A549 treated with dexamethasone at 1 μM for 4 hours (cell line): ENCODE measurements at places on chromosomes 6 and 20. TPM values are rescaled to one million over a fixed set of nuclear protein-coding genes. Genes with fewer than 3 reads are reported as not detected.

The BPIFB1 gene
- 0.06 to 0.16 TPM (median 0.15 TPM) in 3 of 5 replicates, not detected in the others for total RNA-seq

The SCRT2 gene
- 0.04 TPM in 1 of 5 replicates, not detected in the others for total RNA-seq

The CD93 gene
- 0.02 TPM in 1 of 5 replicates, not detected in the others for total RNA-seq

The PCMT1 gene
- total RNA-seq: 87.2 to 97.0 TPM (median 88.6 TPM) in 5 replicates

The GPR6 gene
- total RNA-seq: not detected in 5 replicates

The SNX5 gene
- total RNA-seq: 233 to 245 TPM (median 238 TPM) in 5 replicates

The MEP1A gene
- not detected in 5 replicates for total RNA-seq

The KCNK15 gene
- total RNA-seq: 0.41 to 0.73 TPM (median 0.66 TPM) in 5 replicates

The CFAP61 gene
- 0.21 to 0.48 TPM (median 0.40 TPM) in 5 replicates for total RNA-seq

The EDN3 gene
- 2.7 to 3.5 TPM (median 3.3 TPM) in 5 replicates for total RNA-seq

The UNC5CL gene
- 0.29 to 0.60 TPM (median 0.47 TPM) in 5 replicates for total RNA-seq

The REM1 gene
- total RNA-seq: 0.47 to 1.1 TPM (median 0.99 TPM) in 5 replicates

The ARMC12 gene
- total RNA-seq: 0.23 to 1.1 TPM (median 0.74 TPM) in 5 replicates

The OR2B6 gene
- 0.14 TPM in 1 of 5 replicates, not detected in the others for total RNA-seq

The KCNG1 gene
- 28.9 to 52.5 TPM (median 34.4 TPM) in 5 replicates for total RNA-seq

The CYP21A2 gene
- total RNA-seq: 0.09 TPM in 1 of 5 replicates, not detected in the others

The ADGRF5 gene
- 0.01 TPM in 1 of 5 replicates, not detected in the others for total RNA-seq

The PSORS1C1 gene
- total RNA-seq: 4.4 to 6.7 TPM (median 6.1 TPM) in 5 replicates

The LY86 gene
- not detected in 5 replicates for total RNA-seq

The OR2H1 gene
- not detected in 5 replicates for total RNA-seq

The RING1 gene
- total RNA-seq: 21.2 to 24.5 TPM (median 23.0 TPM) in 5 replicates

The OSER1 gene
- total RNA-seq: 46.9 to 52.5 TPM (median 50.1 TPM) in 5 replicates

The SLC22A3 gene
- 49.8 to 63.4 TPM (median 59.2 TPM) in 5 replicates for total RNA-seq

The PSMB9 gene
- total RNA-seq: 15.3 to 22.0 TPM (median 17.4 TPM) in 5 replicates

The HLA-DRB5 gene
- total RNA-seq: not detected in 5 replicates

The TTI1 gene
- 17.8 to 23.9 TPM (median 23.0 TPM) in 5 replicates for total RNA-seq

The ARHGAP18 gene
- total RNA-seq: 4.5 to 7.5 TPM (median 5.3 TPM) in 5 replicates

The MLN gene
- total RNA-seq: not detected in 5 replicates

The VGLL2 gene
- total RNA-seq: not detected in 5 replicates

The GABRR1 gene
- not detected in 5 replicates for total RNA-seq

The ECI2 gene
- total RNA-seq: 43.7 to 61.9 TPM (median 47.0 TPM) in 5 replicates

The PRKN gene
- total RNA-seq: 0.02 to 0.09 TPM (median 0.06 TPM) in 4 of 5 replicates, not detected in the other

The MAP7 gene
- total RNA-seq: 18.8 to 29.1 TPM (median 25.7 TPM) in 5 replicates

The KIAA0408 gene
- 5.6 to 6.8 TPM (median 6.6 TPM) in 5 replicates for total RNA-seq

The MARCKS gene
- 9.4 to 16.2 TPM (median 15.4 TPM) in 5 replicates for total RNA-seq

The MAFB gene
- total RNA-seq: 0.19 to 0.37 TPM (median 0.28 TPM) in 5 replicates

The SNHG17 gene
- 163 to 192 TPM (median 179 TPM) in 5 replicates for total RNA-seq

The BFSP1 gene
- total RNA-seq: 4.1 to 4.9 TPM (median 4.5 TPM) in 5 replicates

The XPO5 gene
- 24.3 to 29.7 TPM (median 27.4 TPM) in 5 replicates for total RNA-seq

The RAET1E gene
- 1.8 to 3.1 TPM (median 2.8 TPM) in 5 replicates for total RNA-seq

The MRPS18B gene
- total RNA-seq: 66.3 to 102 TPM (median 69.2 TPM) in 5 replicates

The GLP1R gene
- not detected in 5 replicates for total RNA-seq

The ZNF391 gene
- 0.24 to 0.64 TPM (median 0.27 TPM) in 5 replicates for total RNA-seq

The LHFPL5 gene
- 0.08 to 0.17 TPM (median 0.16 TPM) in 3 of 5 replicates, not detected in the others for total RNA-seq

The LY6G6F gene
- not detected in 5 replicates for total RNA-seq
